ENCODE measurements at places on chromosomes 16 and 17.

- no peak for DNase-seq
Measured at GRCh38 chr16:88882358-88883030, 16.0 kb upstream of the PABPN1L start.

DNA sequence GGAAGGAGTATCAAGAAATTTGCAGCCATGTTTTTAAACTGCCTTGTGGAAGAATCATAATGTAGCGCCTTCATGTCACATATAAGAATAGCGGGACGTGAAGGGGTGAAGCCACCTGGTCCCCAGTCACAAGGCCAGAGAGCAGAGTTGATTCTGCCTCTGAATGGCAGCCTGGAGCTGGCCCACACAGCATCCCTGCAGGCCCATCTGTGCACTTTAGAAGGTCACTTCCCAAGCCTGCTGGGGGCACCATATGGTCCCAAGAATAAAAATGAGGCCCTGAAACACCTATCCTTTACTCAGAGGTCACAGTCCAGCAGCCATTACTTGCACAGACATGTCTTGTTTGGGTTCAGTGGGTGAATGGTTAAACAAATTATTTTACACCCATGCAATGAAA, 15.0 kb downstream of the CD300E start:
- DNase-seq: no peak

DNA sequence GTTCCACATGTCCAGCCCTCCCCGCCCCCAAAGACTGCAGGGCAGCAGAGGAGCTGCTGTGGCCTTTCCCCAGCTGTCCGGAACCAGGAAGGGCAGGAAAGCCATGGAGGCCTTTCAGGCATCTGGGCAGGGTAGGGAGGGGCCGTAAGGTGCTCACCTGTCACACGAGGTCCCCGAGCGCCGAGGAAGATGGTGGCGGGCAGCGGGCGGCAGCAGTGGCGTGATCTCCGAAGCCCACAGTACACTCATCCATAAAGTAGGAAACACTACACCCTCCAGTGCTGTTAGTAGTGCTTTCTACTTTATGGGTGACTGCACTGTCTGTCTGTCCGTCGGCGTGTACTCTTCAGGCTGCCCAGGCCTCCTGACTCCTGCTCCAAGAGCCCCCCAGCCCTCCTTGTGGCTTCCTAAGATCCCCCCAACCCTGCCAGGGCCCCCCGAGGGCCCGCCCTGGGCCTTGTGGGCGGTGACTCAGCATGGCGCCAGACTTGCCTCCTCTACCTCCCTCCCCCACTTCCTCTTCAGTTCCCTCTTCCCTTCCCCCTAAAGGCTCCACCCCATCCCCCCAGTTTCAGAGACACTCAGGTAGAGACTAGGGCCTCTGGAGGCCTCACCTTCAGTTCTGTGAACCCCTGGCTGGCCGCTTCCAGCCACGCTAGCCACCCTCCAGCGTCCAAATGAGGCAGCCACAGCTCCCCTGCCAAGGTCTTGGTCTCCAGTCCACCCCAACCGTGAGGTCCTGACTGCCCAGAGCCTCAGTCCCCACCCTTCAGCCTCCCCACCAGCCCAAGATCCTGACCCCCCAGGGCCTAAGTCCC, 2.6 kb upstream of the TSPOAP1 start:
- no peak for DNase-seq

GRCh38 chr16:12551530-12551929, 252.2 kb downstream of the CPPED1 start:
- DNase-seq: no peak

GRCh38 chr17:72826602-72827001, 265.9 kb downstream of the SLC39A11 start:
- DNase-seq: no peak

DNA sequence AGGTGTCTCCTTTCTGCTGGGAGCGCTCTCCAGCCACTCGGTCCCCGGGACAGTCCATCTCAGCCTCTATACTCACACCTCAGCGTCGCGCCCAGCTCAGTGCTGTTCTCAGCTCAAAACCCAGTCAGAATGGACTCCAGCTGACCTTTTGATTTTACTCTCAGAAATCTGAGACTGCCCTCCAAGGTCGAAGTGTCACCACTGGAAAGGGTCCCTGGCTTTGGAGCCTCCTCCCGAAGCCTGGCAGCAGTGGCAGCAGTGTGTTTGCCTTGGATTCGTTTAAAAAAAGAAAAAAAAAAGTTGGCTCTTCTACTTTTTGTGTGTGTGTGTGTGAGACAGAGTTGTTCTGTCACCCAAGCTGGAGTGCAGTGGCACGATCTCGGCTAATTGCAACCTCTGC, 10.4 kb downstream of the KLHL36 start:
- no peak for DNase-seq

- no peak for DNase-seq
Measured at GRCh38 chr16:56645838-56646237, 5.8 kb upstream of the MT1B start.

DNA sequence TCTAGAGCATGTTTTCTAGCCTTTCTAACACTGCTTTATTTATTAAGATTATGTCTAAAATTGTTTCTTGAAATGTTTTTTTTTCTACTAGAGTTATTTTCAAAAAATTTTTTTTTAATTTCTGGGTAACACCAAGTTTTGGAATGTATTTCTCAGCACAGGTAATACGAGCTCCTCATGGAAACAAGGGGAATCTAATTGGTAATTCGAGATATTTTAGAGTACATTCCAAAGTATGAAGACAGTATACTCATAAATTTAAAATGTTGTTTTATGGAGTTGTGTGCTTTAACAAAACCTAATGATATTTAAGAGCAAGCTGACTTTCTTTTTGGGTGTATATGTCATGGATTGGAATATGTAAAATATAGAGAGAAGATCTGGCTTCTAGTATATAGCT, 42.4 kb downstream of the OMG start:
- DNase-seq: no peak

- DNase-seq: peak; percentile 80
Measured at GRCh38 chr16:89357055-89357816, 133.1 kb downstream of the ANKRD11 start.

DNA sequence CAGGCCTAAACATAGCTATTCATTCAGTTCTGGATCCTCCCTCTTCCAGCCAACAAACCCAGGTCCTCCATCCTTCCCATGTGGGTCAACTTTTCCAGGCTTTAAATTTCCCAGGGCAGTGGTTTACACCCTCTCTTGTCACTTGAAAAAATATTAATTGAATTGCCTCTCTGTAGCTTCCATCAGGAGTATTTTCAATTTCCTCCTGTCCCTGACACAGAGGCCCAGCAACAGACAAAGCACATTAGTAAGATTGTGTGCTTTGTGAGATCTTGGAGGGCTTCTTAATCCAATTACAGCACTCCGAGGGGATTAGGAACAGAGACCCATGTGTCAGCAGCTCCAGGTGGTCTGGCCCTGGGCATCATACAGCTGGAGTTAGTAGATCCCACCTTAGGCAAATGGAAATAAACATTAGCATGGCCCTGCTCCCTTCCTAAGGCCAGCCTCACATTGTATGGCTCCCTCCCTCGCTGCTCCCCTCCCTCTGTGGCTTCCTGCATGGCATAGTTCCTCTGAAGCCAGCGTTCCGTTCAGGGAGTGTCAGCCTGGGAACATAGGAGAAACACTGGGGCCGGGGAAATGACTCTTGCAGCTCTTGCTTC, 132.7 kb upstream of the HSBP1 start:
- no peak for DNase-seq

GRCh38 chr16:86185089-86185488, 286.1 kb downstream of the IRF8 start:
- DNase-seq: no peak

GRCh38 chr17:7479213-7480088, at the start of gene ZBTB4:
Gene ZBTB4, minus strand, starts transcription at chr17:7479631. Its CDS starts 12,830 bp downstream, at chr17:7466801.
- DNase-seq: peak; percentile 60

- DNase-seq: no peak
Measured at GRCh38 chr17:81417049-81417878, 22.0 kb downstream of the BAHCC1 start.

- DNase-seq: no peak
Measured at GRCh38 chr17:44171931-44172455, 1.5 kb downstream of the ASB16 start.

DNA sequence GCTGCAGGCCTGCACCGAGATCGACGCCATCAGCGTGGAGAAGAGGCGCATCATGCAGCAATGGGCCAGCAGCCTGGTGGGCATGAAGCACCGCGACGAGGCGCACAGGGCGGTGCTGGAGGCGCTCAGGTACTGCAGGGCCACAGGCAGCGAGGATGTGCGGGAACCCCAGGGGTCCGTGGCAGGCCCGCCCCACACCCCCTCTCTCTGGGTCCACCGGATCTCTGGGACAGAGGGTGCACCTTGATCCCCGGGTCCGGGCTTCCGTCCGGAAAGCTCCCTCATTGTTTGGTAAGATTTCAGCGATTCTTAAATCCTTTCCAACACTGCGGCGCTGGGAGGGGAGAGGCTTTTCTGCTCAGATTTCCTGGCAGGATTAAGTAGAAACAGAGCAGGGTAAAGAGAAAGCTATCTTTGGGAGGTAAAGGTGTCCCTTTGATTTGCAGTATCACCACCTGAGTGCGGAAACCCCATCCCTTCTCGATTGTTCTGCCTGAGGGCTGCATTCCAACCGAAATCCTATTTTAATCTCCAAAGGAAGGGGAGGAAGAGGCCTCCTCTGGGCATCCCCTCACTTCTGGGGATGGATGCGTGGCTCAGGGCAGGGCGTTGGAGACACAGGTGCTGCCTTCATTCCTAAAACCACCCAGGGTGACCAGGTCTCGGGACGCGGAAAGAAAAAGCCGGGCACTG, 29.2 kb downstream of the CCDC40 start:
- DNase-seq: no peak

DNA sequence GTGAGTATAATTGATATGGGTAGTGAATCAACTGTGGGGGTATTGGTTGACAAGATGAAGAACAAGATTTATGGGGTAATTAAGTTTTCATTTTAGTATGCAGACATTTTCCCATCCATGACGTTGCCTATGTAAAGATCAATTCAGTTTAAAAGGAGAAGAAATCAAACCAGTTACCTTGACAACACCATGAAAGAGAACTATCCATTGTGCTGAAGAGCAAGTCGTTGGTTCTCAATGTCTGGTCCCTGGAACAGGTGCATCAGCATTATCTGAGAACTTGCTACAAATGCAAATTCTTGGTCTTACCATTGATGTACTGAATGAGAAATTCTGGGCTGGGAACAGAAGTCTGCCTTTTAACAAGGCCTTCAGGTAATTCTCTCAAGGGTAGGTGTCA, 801 bp upstream of the OR4D2 start:
- DNase-seq: no peak

DNA sequence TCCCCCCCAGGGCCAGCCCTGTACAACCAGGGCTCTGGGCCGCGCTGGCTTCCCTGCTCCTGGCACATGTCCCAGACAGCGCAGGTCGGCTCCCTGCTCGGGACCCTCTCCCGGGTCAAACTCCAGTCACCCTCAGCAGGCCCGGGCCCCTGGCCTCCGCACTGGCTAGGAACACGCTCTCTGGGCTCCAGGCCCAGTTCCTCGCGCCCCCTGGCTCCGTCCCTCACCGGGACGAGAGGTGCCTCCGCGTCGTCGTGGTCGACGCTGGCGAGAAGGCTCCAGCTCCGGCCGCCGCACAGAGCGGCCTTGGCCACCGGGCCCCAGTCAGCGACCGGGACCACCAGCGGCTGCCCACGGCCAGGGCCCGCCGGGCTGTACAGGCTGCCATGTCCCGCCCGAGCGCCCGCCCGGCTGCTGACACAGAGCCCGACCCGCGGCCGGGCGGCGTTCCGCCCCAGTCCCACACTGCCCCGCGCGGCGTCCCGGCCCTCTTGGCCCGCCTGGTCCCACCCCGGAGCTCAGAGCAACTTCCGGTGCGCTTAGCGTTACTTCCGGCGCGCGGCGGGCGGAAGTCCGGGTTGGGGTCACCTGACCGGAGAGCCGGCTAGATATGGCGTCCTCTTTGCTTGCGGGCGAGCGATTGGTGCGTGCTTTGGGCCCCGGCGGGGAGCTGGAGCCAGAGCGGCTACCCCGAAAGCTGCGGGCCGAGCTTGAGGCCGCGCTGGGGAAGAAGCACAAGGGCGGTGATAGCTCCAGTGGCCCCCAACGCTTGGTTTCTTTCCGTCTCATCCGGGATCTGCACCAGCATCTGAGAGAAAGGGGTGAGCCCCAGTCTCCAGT, at the start of gene POLDIP2:
POLDIP2 (minus strand) TSS at position 467 of the 840 bp plus-strand sequence; CDS start at position 388, 79 bp downstream.
- DNase-seq: peak; percentile 93

DNA sequence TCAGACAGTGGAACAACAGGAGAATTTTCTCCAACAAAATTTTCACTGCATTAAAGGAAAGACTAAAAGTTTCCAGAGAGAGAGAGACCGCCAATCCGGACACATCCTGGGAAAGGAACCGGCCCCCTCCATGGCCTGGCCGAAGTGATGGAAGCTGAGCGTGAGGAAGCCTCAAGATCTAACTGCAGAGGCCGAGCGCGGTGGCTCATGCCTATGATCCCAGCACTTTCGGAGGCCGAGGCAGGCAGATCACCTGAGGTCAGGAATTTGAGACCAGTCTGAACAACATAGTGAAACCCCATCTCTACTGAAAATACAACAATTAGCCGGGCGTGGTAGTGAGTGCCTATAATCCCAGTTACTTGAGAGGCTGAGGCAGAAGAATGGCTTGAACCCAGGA, 3.9 kb downstream of the CTRB2 start:
- no peak for DNase-seq

GRCh38 chr17:32907583-32907982, 20.4 kb upstream of the TMEM98 start:
- no peak for DNase-seq

GRCh38 chr16:87276091-87276701, 41.0 kb downstream of the C16orf95 start:
- no peak for DNase-seq

DNA sequence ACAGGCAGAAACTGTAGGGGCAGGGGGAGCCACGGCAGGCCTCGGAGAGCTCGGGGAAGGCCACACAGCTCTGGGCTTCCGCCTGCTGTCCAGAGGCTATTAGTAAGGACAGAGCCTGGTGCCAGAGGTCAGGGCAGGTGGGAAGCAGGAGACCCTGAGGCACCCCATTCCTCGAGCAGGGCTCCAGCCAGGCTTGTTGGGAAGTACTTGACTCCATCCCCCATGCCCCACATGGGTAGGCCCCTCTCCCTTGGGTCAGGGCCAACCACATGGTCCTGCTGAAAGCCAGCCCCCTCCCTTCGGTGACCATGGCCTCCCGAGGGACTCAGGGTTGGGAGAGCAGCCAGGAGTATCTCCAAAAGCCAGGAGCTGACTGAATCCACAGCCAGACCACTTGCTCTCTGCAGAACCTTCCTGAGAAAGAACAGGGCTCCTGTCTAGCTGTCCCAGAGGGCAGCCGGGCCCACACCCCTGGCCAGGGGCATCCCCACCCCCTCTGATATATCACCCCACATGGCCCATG, 17.4 kb upstream of the MPRIP start:
- no peak for DNase-seq
